ENCODE measurements at places on chromosomes 12 and 14.

GRCh38 chr12:108126212-108126611 is 2.9 kb upstream of the WSCD2 start:
- no peak for DNase-seq

DNA sequence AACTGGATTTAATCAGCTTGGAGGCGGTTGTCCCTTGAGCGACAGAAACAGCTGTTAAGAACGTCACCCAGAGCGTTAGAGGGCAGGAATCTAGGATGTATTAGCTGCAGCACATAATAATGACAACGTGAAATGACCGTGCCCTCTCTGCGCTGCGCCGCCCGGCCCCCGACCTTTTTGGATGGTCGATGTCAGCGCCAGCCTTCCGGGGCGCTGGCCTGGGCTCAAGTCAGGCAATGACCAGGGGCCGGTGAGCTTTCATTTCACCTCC is 427 bp upstream of the TMEM120B start:
- DNase-seq: peak; percentile 47

GRCh38 chr12:58977476-58977875 is 57.2 kb upstream of the LRIG3 start:
- DNase-seq: no peak

DNA sequence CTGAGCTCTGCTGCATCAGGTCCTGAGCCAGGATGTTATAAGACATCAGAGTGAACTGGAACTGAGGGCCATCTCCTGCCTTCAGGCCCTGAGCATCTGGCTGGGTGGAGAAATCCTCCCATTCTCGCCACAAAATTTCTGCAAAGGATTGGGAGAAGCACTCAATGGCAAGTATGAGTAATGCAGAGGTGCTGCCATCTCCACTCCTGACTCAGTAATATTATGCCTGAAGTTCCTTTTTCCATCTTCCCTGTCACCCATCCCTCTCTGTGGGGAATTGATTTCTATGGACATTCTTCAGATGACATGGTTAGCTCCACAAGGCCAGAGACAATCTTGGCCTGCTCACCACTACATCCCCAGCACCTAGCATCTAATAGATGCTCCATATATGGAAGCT is 4.7 kb downstream of the ANGEL1 start:
- DNase-seq: no peak

DNA sequence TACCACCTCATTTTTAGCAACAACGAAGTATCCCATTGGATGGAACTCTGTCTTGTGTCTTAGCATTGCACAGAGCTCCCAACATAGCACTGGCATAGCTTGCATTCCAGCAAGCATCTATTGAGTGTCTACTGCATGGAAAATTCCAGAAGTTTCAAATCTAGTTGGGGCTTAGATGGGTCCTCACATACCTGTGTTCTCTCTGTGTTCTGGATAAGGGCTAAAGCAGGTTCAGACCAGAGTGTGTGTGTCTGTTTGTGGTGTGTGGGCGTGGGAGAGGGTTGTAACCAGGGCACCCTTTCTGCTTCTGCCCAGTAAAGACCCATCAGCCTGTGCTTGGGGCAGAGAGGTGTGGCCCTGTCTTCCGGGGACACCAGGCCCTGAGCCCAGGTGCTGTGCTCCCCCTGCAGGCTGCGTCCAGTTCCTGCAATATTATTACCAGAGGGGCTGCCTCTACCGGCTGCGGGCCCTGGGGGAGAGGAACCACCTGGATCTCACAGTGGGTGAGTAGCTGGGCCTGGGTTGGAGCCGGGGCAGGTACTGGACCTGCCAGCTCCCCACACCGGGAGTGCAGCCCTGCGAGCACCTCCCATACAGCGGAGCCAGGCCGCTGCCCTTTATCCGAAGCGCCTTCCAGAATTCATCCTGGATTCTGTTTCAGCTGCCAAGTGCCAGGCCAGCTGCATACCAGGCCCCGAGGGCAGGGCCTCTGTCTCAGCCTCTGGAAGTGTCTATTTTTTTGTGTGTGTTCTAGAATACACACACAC is 20.3 kb downstream of the RHOF start:
- DNase-seq: peak; percentile 78

DNA sequence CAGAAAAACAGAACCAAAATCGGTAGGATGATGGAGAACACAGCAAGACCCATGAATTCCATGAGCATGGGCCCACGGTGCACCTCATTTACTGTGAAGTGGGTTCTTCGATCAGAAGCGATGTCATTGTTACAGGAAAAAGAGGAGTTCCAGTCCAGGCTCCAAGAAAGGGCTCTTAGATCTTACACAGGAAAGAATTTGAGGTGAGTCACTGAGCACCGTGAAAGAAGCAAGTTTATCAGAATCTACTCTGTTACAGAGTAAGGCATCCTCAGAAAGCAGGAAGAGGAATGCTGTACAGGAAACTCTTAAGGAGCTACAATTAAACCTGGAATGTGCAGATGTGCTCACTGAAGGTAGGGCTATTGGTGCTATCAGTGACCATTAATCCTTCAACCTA is 11.6 kb upstream of the CHFR start:
- no peak for DNase-seq

- DNase-seq: no peak
Measured at GRCh38 chr14:27372771-27373170, 774.9 kb upstream of the NOVA1 start.
